Hepatic stellate cell (primary cell): ENCODE measurements at places on chromosomes 3 and 15.
A peak's percentile ranks its signal among the peaks of the same experiment; 100 is the strongest.

GRCh38 chr3:52703341-52703740 lies 2.2 kb downstream of the GLT8D1 start:
- DNase-seq = no peak

DNA sequence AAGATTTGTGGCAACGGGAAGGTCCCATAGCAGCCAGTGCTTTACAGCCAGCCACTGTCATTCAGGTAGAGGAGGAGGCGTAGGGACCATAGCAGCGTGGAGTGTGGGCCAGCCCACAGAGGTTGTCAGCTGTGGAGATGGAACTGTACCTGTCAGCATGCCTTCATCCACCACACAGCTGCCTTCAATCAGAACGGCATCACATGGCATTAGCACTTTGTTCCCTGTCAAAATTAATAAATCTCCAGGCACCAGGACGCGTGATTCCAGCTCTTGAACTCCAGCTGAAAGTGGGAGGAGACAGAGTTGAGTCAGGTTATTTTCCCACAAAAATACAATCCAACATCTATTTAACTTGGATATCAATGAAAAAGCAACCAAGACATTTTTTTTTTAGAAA lies 84.0 kb downstream of the ATP13A4 start:
- no peak for DNase-seq

DNA sequence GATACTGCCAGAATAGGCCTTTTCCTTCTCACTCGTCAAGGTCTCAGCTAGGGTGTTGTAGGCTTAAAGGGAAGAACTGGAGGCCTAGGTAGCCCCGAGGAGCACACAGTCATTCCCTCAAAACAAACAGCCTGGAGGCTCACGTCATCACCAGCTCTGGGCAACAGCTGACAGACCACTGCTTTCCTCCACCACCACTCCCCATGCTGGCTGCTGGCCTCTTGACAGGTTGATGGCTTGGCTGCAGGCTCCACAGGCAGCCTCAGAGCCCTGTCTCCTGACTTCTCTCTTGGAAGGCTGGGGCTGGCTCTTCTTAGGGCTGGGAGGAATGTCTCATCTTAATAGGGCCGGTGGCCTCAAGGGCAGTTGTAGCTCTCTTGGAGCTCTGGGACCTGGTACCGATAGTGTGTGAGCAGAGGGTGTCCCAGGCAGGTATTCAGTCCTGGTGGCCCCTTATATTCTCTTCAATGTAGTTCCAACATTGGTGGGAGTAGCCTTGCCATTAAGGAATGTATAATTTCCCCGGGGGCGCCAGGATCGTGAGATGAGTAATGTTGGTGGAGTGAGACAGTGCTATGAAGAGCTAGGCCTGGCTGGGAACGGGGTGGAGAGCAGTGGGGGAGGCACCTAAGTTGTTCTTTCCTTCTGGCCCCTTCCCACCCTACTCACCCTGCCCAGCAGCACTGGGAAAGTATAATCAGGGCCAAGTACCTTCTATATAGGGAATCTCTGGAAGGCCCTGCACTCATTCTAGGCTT lies 6.1 kb upstream of the AP2M1 start:
- DNase-seq = peak; percentile 93

- peak; percentile 50 for DNase-seq
Observed at GRCh38 chr15:82197733-82198594, 64.6 kb downstream of the EFL1 start.

DNA sequence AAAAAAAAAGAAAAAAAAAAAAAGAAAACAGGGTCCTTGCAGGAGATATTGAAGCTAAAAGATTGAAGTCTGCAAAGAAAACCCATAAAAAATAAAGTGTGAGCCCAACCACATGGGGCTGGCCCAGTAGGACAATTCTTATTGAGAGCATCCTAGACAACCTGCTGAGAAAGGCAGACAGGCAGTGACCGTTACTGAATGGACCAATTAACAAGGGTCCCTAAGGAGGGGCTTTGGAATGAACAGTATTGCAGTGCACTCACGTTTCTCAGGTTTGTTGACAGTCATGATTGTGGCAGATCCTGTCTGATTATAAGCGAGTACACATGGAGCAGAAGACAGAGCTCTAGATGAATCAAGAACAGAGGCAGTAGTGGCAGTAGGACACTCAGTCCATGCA lies 168.6 kb downstream of the LSAMP start:
- DNase-seq = no peak

DNA sequence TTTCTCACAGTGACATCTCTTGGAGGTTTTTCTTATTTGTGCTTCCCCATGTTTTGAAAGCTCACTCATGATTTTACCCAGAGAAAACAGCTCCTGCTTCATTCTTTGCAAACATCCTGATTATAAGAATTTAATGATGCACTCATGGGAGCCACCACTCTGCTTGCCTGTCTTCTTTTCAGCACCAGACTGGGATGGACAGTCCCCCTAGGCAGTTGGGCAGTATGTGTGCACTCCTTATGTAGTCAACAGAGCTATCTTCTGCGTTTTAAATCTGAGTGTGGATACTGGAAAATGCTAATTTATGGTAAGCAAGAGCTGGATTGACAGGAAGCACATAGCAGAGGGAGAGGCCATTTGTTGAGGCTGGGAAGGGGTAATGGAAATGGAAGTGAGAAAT lies 276.1 kb downstream of the AGBL1 start:
- DNase-seq = no peak

DNA sequence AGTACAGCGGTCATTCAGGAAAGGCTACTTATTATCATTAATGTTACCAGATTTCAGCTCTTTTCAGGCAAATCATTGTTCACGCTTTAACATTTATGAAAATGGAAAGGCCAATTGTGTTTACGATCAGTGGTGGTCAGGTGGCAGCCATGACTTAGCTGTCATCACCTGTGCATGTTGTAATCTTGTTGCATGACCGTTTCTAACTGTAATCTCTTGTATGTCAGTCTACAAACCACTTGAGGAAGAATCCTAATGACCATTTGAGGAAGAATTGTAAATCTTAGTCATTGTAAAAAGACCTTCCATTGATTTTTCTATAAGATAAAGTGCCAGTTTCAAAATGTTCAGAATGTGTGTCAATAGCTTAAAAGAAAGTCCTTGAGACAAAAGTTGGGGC lies 100.4 kb downstream of the SERPINI1 start:
- no peak for DNase-seq

DNA sequence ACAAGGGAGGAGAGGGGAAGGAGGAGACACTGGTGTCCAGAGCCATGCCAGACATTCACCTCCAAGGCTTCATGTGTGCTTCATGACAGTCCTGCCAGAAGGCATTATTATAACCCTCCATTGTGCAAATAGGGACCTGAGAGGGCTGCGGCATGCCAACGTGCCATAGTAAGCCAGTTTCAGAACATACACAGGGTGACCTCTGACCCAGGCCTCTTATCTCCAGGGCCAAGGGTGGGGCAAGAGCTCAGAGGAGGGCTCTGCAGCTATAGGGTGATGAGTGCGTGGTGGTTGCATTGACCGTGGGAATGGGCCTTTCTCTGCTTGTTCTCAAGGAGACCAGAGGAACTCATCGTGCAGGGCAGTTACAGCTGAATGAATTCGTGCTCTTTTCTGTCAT lies 9.7 kb upstream of the ACSBG1 start:
- DNase-seq = no peak

DNA sequence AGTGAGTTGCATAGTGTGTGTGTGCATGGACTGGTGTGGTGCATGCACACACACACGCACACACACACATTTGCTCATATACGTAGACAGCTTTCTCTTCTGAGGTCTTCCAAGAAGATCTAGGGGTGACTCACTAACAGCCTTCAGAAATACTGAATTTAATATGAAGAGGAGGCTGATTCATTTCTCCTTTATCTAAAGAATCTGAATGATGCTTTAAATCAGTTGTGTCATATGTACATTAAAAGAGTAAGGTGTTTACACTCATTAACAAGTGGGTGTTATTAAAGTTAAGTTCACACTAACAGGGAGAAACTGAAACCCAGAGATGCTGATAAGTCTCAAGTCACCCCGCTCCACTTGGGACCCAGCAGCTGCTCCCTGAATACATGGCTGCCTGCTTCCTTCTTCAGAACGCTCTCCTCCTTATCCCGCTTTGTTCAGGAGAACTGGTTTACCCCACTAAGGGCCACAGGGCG lies 22.0 kb downstream of the TMPRSS7 start:
- peak; percentile 11 for DNase-seq

DNA sequence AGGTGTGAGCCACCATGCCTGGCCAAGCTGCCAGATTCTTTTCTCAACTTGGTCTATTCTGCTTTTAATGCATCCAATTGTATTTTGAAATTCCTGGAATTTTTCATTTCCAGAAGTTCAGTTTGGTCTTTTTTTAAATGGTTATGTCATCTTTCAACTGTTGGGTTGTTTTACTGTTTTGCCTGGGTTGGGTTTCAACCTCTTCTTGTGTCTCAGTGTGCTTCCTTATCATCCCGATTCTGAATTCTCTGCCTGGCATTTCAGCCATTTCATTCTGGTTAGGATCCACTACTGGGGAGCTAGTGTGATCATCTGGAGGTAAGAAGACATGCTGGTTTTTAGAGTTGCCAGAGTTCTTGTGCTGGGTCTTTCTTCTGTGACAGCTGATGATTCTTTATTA lies 61.5 kb downstream of the LRRC49 start:
- DNase-seq = no peak

GRCh38 chr3:191376516-191377141 lies 46.3 kb upstream of the UTS2B start:
- DNase-seq = peak; percentile 18

- no peak for DNase-seq
Observed at GRCh38 chr15:73605759-73606436, 27.3 kb downstream of the NPTN start.

DNA sequence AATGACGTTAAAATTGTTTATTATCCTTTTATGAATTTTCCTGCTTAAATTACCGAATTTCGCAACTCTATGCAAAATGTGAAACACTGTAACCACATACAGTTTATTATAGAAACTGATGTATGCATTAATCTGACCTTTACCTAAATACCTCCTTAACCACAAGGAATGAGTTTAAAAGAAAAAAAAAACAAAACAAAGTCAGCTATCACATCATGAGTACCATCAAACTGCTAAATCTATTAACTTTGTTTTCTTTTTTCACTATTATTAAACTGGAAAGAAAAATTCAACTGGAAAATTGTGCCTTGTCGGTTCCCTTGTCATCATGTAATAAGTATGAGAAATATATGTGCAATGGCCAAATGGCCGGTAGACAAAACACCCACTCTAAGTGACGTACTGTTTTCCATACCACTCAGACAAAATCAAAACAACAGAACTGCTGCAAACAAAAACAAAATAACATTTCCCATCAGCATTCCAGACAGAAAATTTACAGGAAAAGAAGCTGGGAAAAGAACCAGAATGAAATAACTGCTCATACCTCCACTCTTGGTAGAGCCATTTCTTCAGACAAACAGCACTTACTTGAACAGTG lies 415.3 kb downstream of the FOXP1 start:
- no peak for DNase-seq

DNA sequence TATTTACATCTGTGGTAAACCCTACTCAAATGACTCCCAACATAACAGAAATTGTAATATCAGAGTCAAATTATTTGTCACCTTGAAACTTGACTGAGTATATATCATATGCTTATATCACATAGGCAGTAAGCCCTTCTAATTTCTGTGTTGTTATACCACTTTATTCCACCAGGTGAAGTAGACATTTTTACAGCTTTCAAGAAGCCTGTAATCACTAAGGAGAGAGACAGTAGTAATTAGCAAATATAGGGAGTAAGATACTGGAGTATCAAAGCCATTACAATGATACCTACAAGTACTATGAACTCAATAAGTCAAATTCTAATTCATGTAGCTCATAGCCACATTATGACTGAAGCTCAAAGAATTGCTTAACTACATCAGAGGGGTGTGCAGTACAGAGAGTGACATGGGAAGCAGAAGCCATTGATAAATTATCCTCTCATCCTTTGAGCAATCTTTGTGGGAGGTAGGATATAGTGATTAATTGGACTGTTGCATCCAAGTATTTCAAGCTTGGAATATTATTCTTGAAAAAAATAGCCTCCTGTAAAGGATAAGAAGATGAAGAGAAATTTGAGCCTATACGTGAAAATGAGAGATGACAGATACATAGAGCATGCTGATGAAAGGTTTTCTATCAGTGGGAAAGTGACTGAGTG lies 1005.9 kb downstream of the ZPLD1 start:
- DNase-seq = no peak

GRCh38 chr3:51706788-51707731 lies at the start of gene GRM2:
Gene GRM2 (plus strand): TSS chr3:51707068. CDS start chr3:51708984, 1,916 bp downstream.
- peak; percentile 91 for DNase-seq

DNA sequence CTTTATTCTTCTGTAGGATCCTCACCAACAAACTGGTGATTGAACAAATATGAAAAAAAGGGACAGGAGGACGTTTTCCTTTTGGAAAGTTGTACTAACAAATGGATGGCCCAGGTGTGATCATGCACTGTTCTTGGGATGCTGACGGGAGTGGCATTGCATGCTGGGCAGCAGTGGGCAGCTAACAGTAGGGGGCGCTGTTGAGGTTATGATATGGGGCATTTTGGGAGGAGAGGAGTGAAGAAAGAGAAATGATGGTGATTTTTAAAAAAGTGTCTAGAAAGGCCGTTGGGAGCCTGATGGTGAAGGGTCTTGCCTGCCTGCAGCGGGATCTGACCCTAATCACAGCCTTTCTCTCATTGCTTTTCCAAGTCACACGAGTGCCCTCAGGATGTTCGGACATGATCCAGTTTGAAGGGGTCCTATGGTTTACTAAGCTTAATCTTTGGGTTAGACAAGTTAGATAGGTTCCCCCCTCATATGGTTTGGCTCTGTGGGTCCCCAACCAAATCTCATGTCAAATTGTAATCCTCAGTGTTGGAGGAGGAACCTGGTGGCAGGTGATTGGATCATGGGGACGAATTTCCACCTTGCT lies 46.2 kb upstream of the PRTG start:
- no peak for DNase-seq

DNA sequence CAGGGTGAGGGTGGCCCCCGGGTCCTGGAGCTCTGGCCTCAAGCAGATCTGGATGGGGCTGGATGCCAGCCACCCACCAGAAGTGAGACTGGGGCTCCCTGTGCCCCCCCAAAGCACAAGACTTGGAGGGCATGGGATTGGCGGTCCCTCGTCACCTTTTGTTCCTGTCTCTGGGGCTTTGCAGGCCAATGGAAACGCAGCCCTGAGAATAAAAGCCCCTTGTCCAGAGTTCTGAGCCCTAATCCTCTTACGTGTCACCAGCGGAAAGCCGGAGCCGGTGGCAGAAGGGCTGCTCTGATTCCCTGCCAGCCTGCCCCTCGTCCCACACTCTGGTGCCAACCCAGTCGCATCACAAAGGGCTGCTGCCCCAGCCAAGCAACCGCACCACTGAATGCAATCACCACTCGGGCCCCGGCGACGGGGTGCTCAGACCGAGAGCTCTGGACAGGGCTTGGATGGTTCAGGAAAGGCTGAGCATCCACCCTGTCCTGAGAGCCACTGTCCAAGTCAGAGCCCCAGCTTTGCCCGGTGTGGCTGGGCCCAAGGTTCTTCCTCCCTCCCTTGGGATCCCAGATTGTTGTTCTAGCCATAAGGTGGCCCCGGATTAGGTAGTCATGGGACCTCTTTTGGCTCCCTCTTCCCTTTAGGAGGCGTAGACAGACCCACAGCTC lies 22.8 kb upstream of the ELP6 start:
- DNase-seq = no peak
